Stimulated activated CD8-positive, alpha-beta memory T cell treated with anti-CD3 and anti-CD28 coated beads, Interleukin-15, amount 100 ng/mL, for 4 hours (primary cell): ENCODE measurements at places on chromosomes 5 and 9.

GRCh38 chr5:10335711-10336470 is 17.6 kb upstream of the MARCHF6 start:
- DNase-seq: no peak

DNA sequence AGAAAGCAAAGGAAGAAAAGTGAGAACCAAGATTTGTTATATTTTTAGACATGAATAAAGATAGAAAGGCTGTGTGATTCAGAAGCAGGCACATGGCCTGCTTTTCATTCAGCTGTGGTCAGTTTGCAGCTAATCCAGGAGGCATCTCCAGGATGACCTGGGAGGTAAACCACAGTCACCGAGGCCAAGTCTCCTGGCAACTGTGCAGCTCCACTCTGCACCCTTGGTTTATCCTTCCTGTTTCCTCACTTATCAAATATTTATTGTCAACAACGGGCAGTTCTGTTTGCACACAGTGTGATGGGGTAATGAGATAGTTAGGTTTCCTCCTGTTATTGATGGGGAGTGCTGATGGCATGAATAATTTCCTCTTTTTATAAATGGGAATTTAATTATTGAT is 243.0 kb downstream of the PSAT1 start:
- no peak for DNase-seq

DNA sequence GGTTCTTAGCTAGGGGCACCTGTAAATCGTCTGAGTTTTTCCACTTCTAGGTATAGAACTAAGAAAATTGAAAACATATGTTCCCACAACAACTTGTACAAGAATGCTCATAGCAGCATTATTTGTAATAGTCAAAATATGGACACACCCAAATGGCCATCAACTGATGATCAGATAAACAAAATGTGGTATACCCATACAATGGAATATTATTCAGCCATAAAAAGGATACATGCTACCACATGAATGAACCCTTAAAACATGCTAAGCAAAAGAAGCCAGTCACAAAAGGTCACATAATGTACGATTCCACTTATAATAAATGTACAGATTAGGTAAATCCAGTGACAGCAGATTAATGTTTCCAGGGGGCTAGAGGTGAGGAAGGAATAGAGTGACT is 46.0 kb upstream of the IL13 start:
- no peak for DNase-seq

GRCh38 chr5:139651853-139652787 is 4.0 kb downstream of the CXXC5 start:
- peak; percentile 53 for DNase-seq

- no peak for DNase-seq
Observed at GRCh38 chr9:133874060-133874657, 118.0 kb downstream of the VAV2 start.

DNA sequence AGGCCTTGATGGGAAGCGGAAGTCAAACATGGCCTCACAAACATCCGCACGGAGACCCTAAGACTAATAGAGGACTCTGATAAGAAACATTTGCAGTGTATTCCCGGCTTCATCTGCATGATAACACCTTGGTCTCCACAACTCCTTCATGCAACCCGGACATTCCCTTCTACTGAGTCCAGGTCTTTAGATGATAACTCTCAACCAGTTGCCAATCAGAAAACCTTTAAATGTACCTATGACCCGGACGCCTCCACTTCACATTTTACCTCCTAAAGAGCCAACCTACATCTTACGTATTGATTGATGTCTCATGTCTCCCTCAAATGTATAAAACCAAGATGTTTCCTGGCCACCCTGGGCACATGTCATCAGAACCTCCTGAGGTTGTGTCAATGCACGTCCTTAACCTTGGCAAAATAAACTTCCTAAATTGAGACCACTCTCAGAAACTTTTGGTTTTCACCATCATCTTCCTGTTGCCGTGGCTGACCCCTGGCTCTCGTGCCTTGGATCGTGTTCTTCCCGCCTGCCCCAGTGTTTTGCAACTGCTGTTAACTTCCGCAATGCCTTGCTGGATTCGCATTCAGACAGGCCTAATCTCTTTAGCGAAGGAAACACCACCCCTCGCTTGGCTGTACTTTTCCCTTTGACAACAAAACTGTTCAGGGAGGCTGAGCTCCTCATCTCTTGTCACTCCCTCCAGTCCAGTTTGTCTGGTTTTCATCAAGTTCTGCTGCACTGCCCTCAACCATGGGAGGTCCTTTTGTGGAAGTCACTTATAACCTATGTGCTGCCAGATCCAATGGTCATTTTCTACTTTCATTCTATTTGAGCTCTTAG is 1.1 kb upstream of the DAP start:
- no peak for DNase-seq

- no peak for DNase-seq
Observed at GRCh38 chr9:70924895-70925547, 196.4 kb downstream of the TRPM3 start.

- no peak for DNase-seq
Observed at GRCh38 chr5:127409246-127409917, 108.1 kb upstream of the PRRC1 start.

DNA sequence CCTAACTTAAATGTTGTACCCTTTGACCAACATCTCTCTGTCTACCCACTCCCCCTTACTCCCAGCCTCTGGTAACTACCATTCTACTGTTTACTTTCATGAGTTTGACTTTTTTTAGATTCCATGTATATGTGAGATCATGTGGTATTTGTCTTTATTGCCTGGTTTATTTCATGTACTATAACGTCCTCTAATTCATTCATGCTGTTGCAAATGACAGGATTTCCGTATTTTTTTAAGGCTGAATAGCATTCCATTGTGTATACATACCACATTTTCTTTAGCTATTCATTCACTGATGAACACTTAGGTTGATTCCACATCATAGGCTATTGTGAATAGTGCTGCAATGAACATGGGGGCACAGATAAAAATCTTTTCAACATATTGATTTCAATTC is 11.8 kb upstream of the NDUFB6 start:
- DNase-seq: no peak

DNA sequence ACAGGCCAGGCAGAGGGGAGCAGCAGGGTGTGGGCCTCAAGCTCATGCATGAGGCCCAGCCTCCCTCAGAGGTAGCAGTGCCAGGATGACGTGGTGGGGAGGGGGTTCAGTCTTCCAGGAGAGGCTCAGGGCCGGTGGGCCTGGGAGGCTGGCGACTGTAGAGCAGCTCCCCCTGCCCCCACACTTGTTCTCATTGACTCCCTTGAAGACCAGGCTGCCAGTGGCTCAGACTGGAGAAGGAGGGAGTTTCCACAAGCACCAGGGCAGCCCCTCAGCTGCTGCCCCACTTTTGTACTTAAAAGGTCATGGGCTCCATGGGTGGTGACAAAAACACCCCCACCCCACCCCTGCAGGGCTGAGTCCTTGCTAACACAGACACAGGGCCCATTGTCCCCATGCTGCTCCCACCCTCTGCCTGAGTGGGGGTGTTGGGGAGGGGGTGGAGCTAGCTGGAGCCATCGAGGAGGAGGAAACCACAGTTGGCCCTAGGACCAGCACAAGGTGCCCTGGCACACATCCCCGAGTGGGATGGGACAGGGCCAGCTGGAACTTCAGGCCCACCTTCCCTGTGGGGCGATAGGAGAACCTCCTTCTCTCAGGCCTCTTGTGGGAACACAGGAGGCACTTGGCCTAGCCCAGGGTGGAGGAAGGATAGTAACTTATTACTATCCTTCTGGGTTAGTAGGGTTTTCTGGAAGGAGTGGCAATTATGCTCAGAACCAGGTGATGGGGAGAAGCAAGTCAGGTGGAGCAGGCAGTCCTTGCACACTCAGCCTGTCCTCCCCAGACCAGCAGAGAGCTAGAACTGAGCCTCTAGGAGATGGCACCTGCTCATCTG is 10.7 kb downstream of the PDLIM4 start:
- no peak for DNase-seq

DNA sequence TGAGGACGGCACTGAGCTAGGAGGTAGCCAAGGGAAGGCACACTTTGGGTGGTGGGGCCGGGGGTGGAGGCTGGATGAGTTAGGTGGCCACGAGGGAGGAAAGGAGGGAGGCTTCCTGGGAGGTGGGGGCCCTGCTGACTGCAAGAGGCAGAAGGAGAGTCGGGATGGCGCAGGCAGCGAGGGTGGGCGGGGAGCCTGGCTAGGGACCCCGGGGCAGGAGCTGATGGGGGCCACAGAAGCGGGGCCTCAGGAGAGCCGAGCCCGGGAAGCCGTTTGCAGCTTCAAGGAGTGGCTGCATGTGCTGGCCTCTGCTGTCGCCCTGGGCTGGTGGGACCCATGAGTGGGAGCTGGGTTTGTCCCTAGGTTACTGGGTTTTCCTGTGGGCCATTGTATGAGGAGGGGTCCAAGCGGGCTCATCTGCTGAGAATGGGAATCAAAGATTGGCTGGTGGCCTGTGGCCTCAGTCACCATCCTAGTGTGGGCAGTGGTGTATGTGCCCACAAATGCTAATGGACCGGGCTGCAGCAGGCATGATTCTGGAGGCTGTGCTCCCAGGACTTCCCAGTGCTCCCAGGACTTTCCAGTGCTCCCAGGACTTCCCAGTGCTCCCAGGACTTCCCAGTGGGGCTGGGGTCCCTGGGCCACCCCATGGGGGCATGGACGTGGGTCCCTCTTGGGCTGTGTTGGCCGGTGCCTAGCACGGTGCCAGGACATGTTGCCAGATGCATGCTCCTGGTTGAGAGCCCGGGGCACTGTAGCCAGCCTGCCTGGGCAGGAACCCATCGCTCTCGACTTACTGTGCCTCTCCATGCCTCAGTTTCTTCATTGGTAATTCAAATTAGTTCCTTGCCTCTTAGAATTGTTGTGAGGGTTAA is 40.2 kb downstream of the UNC5A start:
- no peak for DNase-seq

- no peak for DNase-seq
Observed at GRCh38 chr5:117455236-117456233, 880.9 kb upstream of the SEMA6A start.

DNA sequence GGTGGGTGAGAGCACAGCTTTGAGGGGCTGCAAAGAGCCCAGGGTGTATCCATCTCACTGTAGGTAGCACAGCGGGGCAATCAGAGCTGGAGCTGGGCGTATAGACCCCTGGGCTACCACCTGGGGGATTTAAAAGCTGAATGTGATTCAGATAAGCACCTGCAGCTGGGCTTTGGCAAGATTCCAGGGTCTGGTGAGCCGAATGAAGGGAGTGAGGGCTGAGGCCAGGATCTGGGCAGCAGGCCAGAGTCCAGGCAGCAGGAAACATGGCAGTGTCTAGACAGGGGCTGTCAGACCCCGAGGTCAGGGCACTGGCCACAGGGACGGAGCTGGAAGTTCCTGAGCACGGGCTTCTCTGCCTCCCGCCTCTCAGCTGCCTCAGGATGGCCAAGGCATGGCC is 8.7 kb downstream of the ASS1 start:
- DNase-seq: no peak
